Stimulated activated CD8-positive, alpha-beta memory T cell treated with anti-CD3 and anti-CD28 coated beads, Interleukin-2, amount 100 ng/mL, for 48 hours (primary cell): ENCODE measurements at places on chromosomes 11 and 22.

- no peak for DNase-seq
Measured at GRCh38 chr22:35563211-35563610, 22.6 kb downstream of the RASD2 start.

GRCh38 chr11:73263640-73264039, 8.5 kb upstream of the P2RY6 start:
- DNase-seq = no peak

- no peak for DNase-seq
Measured at GRCh38 chr11:3164552-3165151, 458 bp downstream of the OSBPL5 start.

- no peak for DNase-seq
Measured at GRCh38 chr11:118061586-118062125, 15.2 kb upstream of the TMPRSS4 start.

GRCh38 chr11:107744736-107745135, 32.9 kb upstream of the SLN start:
- DNase-seq = no peak

DNA sequence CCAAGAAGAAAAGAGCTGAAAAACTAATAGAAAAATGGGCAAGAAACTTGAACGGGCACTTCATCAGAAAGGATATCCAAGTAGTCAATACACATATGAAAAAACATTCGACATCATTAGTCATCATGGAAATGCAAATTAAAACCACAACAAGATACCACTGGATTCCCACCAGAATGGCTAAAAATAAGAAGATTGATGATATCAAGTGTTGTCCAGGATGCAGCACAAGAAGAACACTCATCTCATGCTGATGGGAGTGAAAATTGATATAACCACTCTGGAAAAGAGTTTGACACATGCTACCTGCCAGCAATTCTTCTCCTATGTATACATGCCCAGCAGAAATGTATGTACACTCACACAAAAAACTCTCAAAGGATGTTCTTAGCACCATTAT, 26.9 kb upstream of the SCUBE2 start:
- no peak for DNase-seq

DNA sequence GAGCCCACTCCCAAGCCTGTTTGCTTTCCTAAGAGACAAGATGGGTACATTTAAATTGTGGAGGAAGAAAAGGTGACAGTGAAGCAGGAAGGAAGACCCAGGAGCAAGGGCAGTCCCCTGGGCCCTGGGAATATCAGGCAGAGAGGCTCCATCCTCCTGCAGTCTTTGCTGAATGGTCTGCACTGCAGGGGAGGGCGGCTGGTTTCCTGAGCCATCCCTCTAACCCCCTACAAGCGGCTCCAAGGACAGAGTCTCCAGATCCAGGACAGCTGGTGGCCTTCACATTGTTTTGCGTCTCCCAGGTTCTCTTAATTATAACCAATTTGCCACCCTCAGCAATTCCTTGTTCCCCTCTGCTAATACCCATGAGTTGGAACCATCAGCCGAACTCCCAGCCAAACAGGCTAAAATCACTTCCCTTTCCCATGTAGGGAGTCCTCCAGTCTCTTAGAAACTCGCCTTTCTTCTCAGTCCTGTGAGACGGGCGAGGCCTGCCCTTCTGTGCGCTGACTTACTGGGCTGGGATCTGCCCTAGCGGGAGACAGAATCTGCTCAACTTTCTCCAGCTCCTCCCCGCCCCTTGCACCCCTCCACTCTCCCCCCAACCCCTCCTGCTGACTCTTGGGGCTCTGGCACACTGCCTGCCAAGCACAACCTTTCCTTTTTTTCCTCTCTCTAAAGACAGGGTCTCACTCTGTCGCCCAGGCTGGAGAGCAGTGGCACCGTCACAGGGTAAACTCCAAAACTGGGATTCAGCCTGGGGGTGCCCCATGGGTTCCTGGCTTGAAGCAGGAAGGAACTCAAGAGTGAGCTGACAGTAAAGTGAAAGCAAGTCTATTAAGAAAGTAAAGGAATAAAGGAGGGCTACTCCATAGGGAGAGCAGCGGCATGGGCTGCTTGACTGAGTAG, 53.4 kb upstream of the EMID1 start:
- no peak for DNase-seq

- no peak for DNase-seq
Measured at GRCh38 chr11:65547446-65548125, 10.6 kb downstream of the LTBP3 start.

- no peak for DNase-seq
Measured at GRCh38 chr11:129950101-129951091, 52.2 kb downstream of the PRDM10 start.

GRCh38 chr11:85805387-85805786, 5.6 kb downstream of the SYTL2 start:
- DNase-seq = no peak

GRCh38 chr22:23248583-23248982, 68.3 kb downstream of the BCR start:
- DNase-seq = no peak
